Stimulated activated CD4-positive, alpha-beta T cell treated with anti-CD3 and anti-CD28 coated beads, Interleukin-12 subunit alpha, Interleukin-12 subunit beta, amount 100 ng/mL, for 24 hours (primary cell): ENCODE measurements at places on chromosomes 7 and 10.

GRCh38 chr10:90958781-90959180, 37.9 kb upstream of the ANKRD1 start:
- DNase-seq = no peak

- no peak for DNase-seq
Measured at GRCh38 chr7:157177333-157177982, 38.7 kb downstream of the UBE3C start.

DNA sequence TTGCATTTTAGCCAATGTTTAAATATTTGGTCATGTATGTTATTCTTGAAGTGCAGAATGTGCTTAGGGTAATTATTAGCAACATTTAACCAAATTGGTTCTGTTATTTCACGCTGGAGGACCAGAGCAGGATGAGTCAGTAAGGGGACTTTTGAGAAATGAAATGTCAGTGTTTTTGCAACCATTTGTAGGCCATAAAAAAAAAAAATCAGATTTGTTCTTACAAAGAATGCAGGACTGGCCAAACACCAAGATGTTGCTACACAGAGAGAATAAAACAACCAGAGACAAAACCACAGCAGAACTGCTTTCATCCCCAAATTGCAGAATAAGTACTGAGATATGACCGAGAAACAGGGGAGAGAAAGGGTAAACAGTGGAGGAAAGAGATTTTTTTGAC, 62.1 kb downstream of the TPST1 start:
- DNase-seq = no peak

GRCh38 chr10:122191936-122192541, 79.1 kb upstream of the BTBD16 start:
- DNase-seq = no peak

DNA sequence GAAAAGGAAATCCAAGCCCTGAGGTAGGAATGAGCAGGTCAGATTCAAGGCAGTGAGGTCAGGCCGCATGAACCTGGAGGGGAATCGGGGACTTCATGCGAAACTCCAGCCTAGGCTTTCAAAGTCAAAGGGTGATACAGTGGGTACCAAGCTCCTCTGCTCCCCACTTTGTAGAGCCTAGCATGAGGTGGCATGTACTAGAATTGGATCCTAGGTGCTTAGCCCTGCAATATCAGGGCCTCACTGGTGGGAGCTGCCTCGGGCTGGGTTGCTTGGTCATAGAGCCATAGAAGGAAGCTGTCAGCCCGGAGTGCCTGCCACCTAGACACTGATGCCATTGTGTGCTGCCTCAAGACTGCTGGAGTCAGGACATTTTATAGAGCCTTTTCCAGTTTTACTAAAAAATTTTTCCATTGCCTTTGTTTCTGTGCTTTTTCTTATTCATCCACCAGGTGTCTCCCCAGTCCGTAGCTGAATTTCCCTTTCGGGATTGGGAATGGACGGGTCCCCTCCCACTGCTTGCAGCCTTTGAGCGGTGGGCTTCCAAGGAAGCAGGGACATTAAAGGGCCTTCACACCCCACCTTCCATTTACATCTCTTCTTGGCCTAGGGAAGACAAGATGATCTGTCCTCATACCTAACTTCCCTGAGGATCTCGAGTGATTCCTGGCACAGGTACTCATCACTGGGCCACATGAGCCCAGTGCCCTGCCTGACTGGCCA, 5.5 kb upstream of the LZTS2 start:
- no peak for DNase-seq

DNA sequence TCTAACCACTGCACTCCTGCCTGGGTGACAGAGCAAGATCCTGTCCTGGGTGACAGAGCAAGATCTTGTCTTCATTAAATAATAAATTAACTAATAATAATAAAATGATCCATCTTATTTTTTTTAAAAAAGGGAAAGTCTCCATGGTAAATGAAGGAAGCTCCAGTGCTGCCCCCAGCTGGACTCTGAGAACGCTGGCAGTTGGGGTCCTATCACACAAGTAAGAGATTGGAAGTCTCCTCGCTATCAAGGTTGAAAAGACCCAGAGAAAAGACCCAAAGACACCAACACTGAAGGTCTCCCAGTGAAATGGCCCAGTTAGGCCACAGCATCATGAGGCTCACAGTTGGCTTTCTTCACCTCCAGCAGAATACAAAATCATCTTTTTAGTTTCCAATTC, 13.8 kb upstream of the C10orf67 start:
- no peak for DNase-seq

DNA sequence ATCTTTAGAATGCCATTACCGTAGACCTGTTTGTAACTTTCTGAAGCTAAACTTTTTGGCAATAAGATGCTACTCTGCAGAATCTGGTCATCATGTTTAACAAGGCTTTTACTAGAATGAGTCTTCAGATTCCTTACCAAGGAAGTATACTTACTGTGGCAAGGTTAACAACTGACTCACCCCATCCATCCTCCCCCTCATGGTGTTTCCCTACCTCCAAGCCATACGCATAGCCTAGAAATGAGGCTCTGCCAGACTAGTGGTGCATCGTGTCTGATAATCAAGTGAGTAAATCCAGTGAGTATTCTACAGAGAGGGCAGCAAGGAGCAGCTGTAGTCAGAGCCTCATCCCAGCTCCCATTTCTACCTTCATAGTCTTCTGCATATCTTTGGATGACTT, 223.6 kb downstream of the IPMK start:
- DNase-seq = no peak

- DNase-seq = no peak
Measured at GRCh38 chr10:5609952-5610616, 56.3 kb downstream of the ASB13 start.

- no peak for DNase-seq
Measured at GRCh38 chr7:107474104-107474521, 4.3 kb downstream of the GPR22 start.

DNA sequence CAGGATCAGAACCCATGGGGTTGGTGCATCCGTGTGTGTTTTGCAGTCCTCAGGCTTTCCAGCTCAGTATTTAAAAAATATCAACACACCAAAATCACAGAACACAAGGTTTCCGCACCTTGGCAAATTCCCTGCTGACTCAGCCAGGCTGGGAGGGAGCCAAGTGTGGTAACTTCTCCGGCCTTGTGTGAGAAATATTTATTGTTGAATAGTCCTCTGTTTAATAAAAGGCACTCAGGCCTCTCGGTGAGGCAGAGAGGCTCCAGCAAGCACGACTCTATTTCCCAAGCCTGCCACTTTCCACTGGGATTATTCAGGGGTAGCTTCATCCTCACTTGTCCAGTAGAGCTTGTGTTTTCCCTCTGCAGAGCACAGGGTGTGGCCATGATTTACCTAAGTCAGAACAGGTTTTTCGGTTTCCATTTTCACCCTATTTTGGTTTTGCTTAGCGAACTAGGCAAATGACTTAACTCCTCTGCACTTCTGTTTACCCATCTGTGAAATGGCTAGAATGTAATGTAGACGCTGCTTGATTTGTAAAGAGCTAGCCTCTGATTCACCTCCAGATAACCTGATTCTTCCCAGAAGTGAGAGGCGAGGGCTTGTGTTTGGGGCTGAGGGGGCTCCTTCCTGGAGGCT, 13.0 kb upstream of the CHST15 start:
- no peak for DNase-seq

GRCh38 chr10:53162856-53163255, 390.3 kb upstream of the MBL2 start:
- no peak for DNase-seq

DNA sequence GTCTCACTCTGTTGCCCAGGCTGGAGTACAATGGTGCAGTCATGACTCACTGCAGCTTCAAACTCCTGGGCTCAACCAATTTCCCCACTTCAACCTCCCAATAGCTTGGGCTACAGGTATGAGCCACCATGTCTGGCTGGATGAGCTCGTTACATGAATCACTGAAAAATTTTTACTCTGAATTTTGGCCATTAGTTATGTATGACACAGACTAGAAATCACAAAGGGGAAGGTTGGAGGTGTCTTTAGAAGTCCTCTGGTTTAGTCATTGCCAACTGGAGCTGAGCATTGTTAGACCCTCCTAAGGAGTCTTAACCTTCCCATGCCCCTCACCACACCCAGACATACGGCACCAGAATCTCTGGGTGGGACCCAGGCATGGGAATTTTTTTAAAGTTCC, 34.7 kb downstream of the SVIL start:
- DNase-seq = no peak

DNA sequence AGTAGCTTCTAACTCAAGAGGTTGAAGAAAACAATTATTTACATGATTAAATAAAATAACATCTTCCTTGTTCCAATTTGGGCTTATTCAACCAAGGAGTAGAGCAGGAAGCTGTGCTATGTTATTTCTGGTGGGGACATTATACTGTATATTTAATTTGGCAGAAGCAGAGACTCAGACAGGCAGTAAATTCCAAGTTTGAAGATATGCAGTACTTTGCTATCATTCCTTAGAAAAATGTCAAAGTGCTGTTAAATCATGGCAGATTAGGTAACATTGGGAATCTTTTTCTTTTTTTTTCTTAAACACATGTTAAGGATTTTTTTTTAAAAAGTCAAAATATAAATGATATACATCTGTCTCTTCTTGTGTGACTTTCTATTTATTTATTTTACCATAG, 190.1 kb downstream of the SUGCT start:
- DNase-seq = no peak

GRCh38 chr7:36486336-36486735, 96.7 kb downstream of the ANLN start:
- DNase-seq = no peak

GRCh38 chr10:13206546-13207443, 27.4 kb downstream of the UCMA start:
- no peak for DNase-seq
